ENCODE measurements at places on chromosomes 5 and 9. TPM values are rescaled to one million over a fixed set of nuclear protein-coding genes. Genes with fewer than 3 reads are reported as not detected.

C5orf46 gene
- total RNA-seq = not detected

- DNase-seq = no peak
Measured at GRCh38 chr9:131478421-131478868, 24.3 kb upstream of the POMT1 start.

DNA sequence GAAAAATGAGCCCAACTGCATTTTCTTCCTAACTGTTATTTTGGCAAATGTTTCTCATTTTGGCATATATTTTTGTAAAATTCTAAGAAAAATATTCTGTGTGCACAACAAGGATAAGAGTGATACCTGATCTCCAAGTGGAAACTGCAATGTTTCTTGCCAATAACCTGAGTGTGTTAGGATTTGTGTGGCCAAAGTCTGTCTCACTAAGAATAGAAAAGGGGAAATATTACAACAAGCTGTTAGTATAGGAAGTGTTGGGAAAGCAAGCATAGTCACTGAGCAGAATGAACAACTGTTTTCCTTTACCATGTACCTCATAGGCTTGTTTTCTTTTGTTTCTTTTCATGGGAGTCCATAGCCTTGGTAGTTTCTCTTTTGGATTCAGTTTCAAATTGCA lies 624.2 kb downstream of the MTRR start:
- no peak for DNase-seq

DNA sequence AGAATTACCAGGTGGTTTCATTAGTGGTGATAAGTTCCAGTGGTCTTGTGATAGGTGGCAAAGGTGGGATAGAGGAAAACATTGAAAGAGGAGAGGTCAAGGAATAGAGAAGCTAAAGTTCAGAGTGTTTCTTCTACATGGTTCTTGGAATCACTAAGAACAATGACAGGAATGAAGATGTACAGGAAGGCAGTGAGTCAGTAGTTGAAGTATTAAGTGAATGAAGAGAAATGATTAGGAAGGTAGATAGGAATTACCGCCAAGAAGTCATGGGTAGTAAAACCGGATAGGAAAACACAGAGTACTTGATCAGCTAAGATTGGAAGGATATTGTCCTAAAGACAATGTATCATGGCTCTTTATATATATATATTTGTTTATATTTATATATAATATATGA lies 37.9 kb upstream of the RASA1 start:
- DNase-seq = no peak

DNA sequence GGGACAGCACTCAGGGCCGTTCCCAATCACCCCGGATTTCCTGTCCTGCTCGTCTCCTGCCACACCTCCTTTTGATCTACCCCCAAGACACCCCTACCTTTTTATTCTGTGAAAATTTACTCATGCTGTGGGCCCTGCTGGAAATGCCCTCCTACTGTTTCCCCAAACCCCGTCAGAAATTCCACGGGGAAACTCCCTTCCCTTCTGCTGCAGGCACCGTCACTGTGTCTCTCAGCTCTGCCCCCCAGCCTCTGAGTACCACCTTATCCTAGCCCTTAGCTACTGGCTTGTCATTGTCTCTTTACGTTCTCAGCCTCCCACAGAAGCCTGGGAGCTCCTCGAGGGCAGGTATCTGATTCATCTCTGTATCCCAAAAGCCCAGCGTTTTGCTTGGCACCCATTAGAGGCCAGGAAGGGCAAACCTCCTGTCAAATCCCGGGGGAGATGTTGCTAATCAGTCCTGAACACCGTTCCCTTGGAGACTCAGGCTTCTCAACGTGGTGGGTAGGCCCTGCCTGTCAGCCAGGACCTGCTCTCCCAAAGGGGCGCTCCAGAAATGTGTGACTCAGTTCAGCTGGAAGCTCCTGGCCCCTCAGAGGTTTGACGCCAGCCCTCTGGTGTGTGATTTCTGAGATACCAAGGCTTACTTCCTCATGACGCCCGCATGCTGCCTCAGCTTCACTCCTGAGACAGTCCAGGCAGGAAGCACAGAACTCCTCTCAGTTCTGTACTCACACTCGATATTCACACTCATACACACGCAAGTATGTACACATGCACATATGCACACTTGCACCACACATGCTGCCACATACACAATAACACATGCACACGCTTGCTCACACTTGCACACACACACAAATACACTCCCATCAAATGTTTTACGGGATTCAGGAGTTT lies 50.7 kb upstream of the GRHPR start:
- DNase-seq = no peak

DNA sequence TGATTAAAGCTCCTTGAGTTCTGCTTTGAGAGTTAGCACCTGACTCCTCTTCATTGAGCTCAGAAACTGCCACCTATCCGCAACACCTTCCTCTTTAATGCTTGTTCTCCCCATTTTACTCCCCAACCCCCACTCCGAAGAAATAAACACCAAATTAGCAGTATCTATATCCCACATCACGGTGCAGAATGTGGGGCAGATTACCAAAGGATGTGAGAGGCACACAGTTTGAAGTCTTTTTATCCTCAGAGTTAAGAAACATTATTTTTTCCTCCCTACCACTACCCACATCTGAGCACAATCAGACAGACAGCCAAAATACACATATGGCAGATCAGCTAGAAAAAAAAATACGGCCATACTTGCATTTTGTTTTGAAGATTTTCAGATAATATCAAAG lies 26.1 kb upstream of the IL7R start:
- DNase-seq = no peak

CDH12 gene
- 0.09 TPM for total RNA-seq

DNA sequence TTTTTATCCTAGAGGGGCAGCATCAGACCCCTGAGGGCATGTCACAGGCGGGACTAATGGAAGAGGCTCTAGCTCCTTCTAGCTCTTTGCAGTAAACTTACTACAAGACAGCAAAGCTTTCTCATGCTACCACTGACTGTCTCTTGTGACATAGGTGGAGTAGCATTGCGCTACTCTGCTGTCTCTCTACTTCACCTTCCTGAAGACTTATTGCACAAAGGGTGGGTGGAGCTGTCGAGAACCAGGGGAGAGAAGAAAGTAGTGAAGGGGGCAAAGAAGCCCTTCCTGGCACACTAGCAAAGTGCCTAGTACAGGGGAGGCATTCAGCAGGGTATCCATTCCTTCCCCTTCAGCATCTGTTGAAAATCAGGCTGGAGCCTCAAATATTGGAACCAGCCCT lies 36.1 kb upstream of the NEK6 start:
- no peak for DNase-seq

SPINK7 gene
- total RNA-seq = not detected

- peak; percentile 26 for DNase-seq
Measured at GRCh38 chr5:87069974-87070608, 197.6 kb upstream of the RASA1 start.

MLANA gene
- not detected for total RNA-seq

DNA sequence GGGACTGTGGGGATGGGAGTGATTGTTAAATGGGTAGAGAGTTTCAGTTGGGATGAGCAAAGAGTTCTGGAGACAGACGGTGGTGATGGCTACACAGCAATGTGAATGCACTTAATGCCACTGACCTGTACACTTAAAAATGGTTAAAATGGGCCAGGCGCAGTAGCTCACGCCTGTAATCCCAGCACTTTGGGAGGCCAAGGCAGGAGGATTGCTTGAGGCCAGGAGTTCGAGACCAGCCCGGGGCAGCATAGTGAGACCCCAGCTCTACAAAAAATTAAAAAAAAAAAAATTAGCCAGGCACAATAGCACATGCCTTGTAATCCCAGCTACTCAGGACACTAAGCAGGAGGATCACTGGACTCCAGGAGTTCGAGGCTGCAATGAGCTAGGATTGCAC lies 7.7 kb downstream of the LMAN2 start:
- no peak for DNase-seq

FBP1 gene
- 50.5 TPM for total RNA-seq

CCL28 gene
- total RNA-seq = 32.3 TPM

SV2C gene
- 0.20 TPM for total RNA-seq

RAB3C gene
- 1.4 TPM for total RNA-seq

DNA sequence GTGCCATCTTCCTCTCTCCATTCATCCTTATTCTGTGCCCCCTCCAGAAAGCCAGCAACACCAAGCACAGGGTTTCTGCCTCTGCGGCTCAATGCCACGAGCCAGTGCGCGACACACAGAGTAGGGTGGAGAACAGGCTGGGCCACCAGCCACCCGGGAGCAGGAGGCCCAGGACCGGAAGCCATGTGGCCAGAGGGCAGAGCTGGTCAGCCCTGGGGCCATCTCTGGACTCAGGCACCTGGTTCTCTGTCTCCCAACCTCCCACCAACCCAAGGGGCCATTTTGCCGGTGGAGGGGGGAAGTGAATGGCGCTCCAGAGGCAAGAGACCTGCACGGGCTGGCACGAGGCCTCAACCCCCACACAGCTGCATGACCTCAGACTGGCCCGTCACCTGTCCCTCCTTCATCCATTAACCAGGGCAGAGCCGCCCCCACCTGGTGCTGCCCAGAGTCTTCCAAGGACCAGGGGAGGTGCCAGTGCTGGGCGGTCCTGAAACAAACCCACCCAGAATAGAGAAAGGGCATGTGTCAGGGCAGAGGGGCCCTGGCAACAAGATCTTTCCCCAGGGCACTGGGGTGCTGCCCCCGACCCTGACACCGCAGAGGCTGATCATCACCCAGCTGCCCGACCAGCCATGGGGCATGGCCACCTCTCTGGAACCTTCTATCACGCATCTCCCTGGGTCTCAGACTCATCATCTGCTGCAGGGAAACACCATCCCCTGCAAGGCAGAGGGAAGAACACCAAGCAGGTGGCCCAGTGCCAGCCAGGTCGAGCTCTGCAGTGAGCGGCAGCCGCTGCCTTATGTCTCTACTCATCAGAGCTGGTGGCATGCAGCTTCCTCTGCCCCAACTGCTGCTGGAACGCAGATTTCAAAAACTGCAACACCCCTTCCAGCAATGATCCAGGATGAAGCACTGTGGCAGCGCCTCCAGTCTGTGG lies 11.9 kb downstream of the VAV2 start:
- no peak for DNase-seq

- DNase-seq = no peak
Measured at GRCh38 chr9:87681271-87682061, 44.5 kb upstream of the CTSL start.

SPINK4 gene
- total RNA-seq = 2.5 TPM

- DNase-seq = peak; percentile 6
Measured at GRCh38 chr5:135207866-135208265, 173.8 kb upstream of the PITX1 start.

DNA sequence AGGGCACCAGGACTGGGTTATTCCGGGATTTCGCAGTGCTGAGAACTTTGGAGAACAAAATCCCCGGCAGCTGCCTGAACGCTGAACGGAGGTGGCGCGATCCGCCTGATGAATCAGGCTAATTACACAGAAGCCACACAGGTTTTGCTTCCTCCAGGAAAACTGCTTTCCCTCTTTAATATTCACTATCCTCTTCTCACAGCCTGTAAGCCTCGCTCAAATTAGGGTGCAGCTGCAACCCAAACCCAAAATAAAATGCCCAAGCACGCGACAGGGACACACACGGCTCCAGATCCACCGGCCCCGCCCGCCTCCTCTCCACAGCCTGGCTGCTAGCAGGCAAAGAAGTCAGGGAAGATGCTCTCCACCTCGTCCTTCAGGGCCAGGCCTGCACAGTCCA lies 6.0 kb downstream of the SOHLH1 start:
- no peak for DNase-seq

PCDHGB3 gene
- total RNA-seq = 3.0 TPM

DNA sequence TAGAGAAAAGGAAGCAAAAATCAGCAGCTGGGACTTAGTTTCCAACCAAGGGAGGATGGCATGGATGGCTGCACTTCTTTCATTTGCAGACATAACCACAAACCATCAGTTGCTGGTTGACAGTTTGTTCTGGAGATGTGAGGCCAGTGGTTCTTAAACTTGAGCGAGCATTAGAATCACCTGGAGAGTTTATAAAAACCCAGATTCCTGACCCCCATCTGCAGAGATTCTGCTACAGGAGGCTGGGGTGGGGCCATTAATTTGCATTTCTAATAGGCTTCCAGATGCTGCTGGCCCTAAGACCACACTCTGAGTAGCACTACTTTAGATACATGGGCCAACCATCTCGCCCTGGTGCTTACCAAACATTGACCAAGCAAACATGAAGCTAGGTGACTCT lies 60.8 kb downstream of the MARCHF3 start:
- DNase-seq = no peak

SHOC1 gene
- total RNA-seq = not detected

GRCh38 chr5:38888041-38888440 lies 42.2 kb downstream of the OSMR start:
- DNase-seq = no peak

DNA sequence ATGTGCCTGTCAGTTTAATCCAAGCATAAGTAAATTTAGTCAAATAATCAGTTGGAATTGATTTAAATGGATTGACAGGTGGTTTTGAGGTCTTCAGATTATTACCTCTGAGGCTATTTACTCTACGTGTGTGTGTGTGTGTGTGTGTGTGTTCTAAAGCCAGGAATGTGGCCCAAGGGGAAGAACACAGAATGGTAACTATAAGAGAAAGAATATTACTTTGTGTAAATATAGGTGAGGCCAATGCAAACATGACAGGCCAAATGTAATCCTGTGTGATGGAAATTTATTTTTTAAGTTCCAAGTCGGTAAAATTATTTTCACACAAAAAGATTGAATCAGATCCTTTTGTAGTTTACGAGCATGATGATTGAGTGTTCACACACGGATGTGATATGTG lies 390.0 kb downstream of the PLK2 start:
- DNase-seq = no peak

DNA sequence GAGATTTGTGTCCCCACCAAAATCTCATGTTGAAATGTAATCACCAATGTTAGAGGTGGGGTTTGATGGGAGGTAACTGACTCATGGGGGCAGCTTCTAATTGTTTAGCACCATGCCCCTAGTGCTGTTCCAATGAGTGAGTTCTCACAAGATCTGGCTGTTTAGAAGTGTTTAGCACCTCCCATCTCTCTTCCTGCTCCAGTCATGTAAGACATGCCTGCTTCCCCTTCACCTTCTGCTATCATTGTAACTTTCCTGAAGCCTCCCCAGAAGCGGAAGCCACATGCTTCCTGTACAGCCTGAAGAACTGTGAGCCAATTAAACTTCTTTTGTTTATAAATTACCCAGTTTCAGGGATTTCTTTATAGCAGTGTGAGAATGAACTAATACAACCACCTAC lies 170.5 kb downstream of the NDUFS4 start:
- no peak for DNase-seq

- peak; percentile 38 for DNase-seq
Measured at GRCh38 chr5:74595143-74595925, 45.2 kb downstream of the ENC1 start.

- no peak for DNase-seq
Measured at GRCh38 chr9:76921165-76921564, 15.3 kb upstream of the PRUNE2 start.

SLC4A9 gene
- 0.86 TPM for total RNA-seq

DNA sequence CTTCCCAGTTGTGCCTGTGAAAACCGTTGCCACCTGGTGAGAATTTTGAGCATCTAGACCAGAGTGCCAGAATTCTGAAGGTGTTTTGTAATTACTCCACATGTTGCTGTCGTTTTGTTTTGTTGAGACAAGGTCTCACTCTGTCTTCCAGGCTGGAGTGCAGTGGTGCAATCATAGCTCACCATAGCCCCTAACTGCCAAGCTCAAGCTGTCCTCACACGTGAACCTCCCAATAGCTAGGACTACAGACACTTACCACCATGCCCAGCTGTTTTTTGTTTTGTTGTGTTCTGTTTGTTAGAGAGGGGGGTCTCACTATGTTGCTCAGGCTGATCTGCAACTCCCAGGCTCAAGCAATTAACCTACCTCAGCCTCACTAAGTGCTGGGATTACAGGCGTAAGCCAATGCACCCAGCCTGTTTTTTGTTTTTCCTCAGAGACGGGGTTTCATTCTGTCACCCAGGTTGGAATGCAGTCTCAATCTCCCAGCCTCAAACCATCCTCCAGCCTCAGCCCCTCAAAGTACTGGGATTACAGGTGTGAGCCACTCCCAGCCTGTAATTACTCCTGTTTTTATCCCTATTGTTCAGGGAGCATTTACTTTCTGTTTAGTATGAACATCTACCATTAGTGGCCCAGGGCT lies 121.1 kb upstream of the DMRT1 start:
- DNase-seq = no peak
